ENCODE measurements at places on chromosomes 7 and 10.

DNA sequence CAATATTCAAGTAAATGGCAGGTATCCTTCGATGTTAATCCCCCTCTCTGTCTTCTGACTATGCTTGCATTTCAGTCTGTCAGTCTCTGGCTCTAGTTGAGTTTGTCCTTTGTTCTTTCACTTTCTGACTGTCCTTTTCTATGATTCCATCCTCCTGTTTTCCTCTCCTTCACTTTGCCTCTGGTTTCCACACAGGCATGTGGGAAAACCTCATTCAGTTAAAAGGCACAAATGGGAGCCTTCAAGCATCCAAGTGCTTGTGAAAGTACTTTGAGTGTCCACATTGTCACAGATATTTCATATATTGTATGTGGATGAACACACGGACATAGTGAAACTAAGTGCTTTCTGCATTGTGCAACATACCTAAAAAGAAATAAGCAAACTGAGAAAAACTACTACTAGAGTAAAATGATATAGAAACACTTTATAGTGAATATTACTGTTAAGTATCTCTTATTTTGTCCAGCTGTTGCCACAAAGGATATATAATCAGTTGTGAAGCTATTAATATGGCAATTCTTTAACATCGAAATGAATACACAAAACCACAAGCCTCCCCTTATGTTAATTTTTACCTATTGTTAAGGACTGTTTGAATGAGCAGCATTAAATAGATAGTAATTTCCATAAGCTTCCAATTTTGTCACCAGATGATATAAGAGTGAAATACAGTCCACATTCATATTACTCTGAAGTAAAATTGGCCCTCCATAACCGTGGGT lies 71.7 kb downstream of the NRBF2 start:
- DNase-seq: no peak

DNA sequence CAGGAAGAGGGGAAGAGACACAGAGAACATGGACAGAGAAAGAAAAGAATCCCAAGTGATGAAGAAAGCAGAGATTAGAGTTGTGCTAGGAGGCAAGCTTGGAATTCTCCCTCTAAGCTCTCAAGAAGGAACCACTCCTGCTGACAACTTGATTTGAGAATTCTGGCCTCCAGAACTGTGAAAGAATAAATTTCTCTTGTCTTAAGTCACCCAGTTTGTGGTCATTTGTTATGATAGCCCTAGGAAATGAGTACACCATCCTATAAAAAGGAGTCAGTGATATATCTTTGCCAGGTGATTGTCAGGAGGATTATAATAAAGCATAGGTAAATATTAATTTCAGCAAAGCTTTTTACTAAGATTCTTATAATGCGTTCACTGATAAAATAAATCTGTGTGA lies 82.7 kb upstream of the TFEC start:
- DNase-seq: no peak

GRCh38 chr10:8124436-8124835 lies 69.9 kb downstream of the GATA3 start:
- DNase-seq: no peak

- DNase-seq: no peak
Observed at GRCh38 chr7:36155811-36156361, 2.8 kb downstream of the EEPD1 start.

DNA sequence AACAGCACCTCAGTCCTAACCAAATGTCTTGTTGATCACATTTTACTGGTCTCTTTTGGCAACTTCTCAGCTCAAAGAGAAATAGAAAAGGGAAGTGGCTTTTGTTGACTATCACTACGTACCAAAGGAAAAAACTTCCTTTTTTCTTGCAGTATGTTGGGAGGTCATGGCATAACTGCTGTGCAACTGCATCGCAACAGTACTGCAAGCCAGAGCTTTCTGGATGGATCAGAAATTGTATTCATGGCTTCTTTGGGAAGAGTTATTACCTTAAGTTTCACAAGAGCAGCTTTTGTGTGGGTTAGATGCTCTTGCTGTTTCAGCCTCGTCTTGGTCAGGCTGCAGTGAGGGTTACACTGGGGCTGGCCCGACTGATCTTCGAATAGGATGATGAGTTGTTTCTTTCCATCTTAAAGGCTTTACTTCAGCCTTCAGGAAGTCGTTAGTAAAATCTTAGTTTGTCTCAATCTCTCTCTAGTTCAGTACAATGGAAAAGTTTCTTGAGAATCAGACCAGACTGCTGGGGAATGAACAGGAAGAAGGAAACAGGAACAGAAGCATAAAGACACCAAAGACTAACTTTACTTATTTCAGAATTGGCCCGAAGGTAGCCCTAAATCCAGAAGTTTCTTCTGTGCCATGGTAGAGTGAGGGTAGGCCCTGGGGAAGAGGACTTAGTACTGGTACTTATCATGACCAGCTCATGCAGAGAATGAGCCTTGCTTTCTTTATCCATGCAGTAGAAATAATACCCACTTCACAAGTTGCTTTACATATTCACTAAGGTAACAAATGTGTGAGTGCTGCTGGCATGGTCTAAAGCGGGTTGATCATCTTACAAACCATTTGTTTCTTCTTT lies 153.6 kb downstream of the CELF2 start:
- DNase-seq: no peak

- DNase-seq: no peak
Observed at GRCh38 chr7:106415433-106415832, 130.7 kb upstream of the NAMPT start.

DNA sequence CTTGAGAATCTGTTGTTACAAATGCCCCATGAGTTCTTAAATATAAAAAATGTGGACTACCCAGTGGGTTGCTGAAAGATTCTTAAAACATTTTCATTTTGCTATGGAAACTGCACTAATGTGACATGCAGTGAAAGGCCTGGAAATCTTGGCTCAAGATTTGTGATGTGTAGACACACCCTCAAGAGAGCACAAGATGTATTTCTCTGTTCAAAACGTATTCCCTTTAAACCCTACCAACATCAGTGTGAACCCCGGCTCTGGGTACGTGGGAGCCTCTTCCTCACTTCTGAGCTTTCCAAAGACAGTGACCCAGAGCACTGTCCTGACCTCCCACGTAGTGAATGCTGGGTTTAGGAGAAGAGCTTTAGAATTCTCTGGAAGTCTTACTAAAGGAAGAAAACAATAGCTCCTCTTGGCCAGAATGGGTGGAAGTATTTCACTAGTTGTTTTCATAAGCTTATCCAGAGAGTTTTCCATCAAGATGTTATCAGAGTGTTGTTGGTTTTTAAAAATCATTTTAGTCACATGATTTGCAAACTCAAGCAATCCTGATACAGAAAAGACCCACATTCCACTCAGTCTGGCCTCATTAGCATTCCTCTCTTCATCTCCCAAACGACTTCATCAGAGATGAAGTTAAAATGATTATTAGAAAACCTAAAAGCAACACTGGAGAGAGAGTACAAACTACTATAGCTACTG lies 81.5 kb upstream of the AFAP1L2 start:
- no peak for DNase-seq

DNA sequence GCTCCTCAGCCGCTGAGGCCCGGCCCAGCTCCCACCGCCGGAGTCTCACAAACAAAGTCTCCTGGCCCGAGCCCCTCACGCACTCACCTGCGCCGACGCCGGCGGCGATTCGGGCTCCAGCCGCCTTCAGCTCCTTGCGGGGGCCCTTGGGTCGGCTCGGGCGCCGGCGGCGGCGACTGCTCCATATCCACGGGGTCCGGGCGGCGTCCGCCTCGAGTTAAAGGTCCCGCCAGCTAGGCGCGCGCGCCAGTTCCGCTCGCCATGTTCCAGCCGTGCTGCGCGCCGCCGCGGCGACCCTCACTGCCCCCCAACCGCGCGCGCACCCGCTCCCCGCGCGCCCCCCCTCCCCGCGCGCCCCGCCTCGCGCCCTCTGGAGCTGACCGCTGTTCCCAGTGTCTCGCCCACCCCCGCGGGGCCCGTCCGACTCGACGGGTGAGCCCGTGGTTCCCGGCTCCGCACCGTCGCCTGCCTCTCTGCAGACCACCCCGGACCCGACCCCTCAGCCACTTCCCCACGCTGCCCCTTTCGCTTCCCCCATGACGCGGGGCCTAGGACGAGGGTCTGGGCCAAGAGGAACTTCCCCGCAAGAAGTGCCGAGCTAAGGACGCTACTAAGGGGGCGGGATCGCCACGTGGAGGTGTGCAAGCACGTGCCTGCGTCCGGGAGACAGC lies 396.1 kb downstream of the ZNF33B start:
- no peak for DNase-seq

All from vagina (tissue), 2 donors.